ENCODE measurements at places on chromosomes 6 and 20.
A peak's percentile ranks its signal among the peaks of the same experiment; 100 is the strongest.

GRCh38 chr6:80442366-80442765 lies 335.9 kb downstream of the BCKDHB start:
- no peak for DNase-seq

GRCh38 chr6:20001286-20001685 lies 164.1 kb downstream of the ID4 start:
- no peak for DNase-seq

GRCh38 chr6:6003621-6004366 lies 2.9 kb downstream of the NRN1 start:
- no peak for DNase-seq

DNA sequence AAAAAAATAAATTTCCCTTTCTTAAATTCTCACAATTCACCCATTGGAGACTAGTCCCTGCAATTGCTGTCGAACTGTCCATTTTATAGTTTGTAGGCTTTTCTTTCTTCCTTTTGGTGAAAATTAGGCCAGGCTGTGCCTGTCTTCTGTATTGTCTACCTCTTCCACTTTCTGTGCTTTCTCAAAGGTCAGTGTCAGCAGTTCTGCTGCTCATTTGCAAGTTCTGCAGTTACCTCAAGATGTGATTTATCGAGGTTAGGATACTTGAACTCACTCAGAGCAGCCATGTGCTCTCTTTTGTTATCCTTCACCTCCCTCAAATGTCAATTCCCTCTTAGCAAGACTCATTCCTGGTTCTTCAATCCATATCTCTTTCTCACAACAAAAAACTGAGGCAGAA lies 179.1 kb downstream of the SLC35F1 start:
- DNase-seq, result no peak

GRCh38 chr20:4787820-4788219 lies 66.1 kb downstream of the PRND start:
- no peak for DNase-seq

GRCh38 chr20:8094415-8094818 lies 37.6 kb upstream of the PLCB1 start:
- DNase-seq, result peak; percentile 89

- DNase-seq, result no peak
Observed at GRCh38 chr6:5181510-5182317, 79.0 kb downstream of the LYRM4 start.

- DNase-seq, result peak; percentile 12
Observed at GRCh38 chr6:70673601-70674000, 5.9 kb downstream of the SMAP1 start.

DNA sequence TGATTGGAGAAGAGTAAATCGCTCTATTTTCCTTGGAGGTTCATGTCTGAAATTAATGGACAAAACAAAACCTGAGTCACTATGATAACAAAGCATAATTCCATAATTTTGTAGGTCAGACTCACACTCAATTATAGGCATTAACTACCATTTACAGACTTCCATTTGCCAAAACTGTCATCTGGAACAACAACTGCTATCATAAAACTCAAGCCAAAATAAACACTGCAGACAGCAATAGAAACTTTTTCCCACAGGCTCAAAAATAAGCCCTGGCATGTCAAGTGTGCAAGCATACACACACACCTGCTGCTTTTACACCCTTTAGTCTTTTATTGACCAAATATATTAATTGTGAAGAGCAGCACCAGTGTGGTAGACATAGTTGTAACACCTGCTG lies 7.1 kb downstream of the MRPS10 start:
- no peak for DNase-seq

- DNase-seq, result no peak
Observed at GRCh38 chr6:116278481-116278829, 1.3 kb downstream of the TSPYL1 start.

GRCh38 chr6:101462576-101462975 lies 69.1 kb downstream of the GRIK2 start:
- no peak for DNase-seq

- DNase-seq, result no peak
Observed at GRCh38 chr6:157944983-157945931, 36.4 kb upstream of the SYNJ2 start.

- no peak for DNase-seq
Observed at GRCh38 chr6:23002044-23002619, 432.8 kb downstream of the HDGFL1 start.

GRCh38 chr6:33430334-33430733 lies 10.5 kb downstream of the SYNGAP1 start:
- no peak for DNase-seq

DNA sequence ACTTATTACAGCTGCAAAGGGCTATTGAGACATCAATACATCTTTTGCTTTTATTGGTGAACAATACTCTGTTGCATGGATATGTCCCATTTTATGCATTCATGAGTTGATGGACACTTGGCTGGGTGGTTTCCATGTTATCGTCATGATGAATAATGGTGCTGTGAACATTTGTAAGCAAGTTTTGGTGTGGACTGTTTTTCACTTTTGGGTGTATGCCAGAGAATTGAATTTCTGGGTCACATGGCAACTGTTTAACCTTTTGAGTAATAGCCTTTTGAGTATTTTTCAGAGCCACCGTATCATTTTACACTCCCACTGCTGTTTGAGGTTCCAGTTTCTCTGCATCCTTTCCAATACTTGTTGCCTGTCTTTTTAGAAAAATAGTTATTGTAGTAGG lies 107.0 kb downstream of the JARID2 start:
- peak; percentile 41 for DNase-seq

- DNase-seq, result no peak
Observed at GRCh38 chr6:51342393-51342792, 523.7 kb downstream of the TFAP2B start.

Data from fibroblast of gingiva (primary cell).